ENCODE measurements at places on chromosomes 5 and 9.

DNA sequence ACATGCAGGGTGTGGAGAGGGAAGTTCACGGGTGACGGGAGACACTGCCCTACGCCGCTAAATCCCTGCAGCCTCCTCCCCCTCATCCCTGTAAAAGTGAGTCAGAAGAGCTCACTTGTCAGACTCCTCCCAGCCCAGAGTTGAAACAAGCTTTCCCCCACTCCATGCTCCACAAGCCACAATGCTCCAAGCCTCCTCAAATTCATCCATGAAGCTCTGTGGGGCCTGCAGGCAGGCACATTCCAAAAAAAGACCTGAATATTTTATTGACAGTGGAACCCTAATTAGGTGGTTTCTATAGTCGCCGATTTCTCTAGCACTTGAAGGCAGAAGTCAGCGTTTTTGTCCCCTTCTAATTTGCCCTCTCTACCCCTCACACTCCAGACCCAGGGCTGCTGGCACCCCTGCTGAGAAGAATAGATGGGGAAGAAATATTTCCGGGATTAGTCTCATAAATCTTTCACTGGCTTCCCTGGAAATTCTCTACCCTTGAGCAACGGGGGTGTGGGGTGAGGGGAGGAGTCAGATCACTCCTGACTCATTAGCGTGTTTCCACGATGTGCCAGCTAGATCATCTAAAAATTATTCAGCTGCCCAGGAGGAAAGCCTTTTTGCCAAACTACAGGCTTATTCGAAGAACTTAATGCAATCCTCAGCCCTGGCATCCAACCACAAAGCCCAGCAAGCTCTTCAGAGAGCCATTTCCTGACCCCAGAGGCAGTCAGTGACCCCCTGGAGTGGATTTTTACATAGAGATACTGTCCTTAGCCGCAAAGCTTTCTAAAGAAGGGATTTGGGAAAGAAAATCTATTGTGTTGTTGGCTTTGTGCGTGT lies 97.1 kb downstream of the ENC1 start:
- DNase-seq = no peak

DNA sequence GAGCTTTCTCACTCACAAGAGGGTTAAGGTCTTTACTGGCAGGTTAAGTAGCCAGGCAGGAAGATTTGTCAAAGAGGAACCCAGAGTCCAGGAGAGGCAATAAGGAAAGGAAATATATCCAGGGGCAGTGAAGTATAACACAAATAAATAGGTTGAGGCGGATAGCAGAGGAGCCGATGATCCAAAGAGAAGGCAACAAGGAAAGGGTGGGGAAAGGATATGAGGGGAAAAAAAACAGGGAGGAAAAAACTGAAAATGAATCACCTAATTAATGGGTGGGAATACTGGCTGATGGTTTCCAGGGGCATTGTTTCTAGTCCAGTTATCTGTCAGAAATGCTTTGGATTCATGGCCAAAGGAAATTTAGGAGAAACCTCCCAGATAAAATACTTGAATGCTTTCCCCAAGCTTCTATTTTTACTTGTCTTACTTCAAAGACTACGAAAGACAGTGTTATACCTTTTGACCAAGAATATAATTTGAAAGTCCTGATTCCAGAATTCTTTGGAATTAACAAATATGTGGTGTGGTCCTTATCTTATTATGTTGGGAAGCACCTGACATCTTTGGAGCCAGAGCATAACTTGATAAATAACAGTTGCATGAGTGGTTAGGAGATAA lies 146.5 kb downstream of the AOPEP start:
- DNase-seq = no peak

GRCh38 chr9:12091865-12092527 lies 601.2 kb upstream of the TYRP1 start:
- DNase-seq = no peak

DNA sequence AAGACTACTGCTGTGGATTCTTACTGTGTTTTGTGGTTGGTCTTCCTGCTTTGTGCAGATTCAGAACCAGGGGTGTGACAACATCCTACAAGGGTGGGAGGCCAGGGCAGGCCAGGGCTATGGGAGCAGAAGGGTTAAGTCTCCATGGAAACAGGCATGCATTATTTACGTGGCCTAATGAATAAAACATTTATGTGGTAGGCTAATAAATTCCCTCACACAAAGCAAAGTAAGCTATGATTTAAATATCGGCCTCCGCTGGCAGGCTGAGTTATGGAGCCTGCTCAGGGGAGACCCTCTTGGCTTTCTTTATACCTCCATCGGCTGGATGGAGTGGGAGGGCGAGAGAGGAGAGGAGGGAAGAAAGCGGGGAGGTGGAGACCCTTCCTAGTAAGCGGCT lies 230.3 kb upstream of the MVB12B start:
- DNase-seq = no peak

DNA sequence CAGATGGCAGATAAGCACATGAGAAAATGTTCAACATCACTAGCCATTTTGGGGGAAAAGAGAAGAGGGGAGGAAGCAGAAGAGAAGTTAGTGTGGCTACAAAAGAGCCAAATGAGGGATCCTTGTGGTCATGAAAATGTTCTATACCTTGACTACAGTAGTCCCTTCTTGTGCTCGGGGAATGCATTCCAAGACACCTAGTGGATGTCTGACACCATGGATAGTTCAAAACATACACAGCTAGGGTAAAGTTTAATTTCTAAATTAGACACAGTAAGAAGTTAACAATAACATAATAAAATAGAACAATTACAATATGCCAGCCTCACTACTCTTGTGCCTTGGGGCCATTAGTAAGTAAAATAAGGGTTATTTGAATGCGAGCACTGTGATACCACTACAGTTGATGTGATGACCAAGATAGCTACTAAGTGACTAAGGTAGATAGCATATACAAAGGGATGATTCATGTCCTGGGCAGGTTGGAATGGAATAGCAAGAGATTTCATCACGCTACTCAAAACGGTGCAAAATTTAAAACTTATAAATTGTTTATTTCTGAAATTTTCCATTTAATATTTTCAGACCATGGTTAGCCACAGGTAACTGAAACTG lies 344.1 kb downstream of the NR2F1-AS1 start:
- DNase-seq = no peak

DNA sequence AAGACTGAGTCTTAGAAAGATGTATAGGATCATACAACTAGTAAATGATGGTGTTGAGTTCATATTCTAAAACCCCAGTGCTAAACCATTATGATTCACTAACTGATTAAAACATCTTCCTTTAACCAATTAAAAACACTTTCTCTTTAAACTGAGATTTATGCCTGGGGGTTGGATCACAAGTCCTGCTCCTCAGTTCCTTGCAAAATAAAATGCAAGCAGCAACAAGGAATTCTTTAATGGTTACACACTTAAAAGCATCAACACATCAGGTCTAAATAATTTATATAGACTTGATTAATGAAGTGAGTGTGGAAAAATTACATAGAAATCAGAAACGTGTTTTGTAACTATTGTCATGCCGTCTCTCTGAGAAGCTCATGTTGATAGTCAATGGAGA lies 189.2 kb downstream of the TARS1 start:
- DNase-seq = no peak

DNA sequence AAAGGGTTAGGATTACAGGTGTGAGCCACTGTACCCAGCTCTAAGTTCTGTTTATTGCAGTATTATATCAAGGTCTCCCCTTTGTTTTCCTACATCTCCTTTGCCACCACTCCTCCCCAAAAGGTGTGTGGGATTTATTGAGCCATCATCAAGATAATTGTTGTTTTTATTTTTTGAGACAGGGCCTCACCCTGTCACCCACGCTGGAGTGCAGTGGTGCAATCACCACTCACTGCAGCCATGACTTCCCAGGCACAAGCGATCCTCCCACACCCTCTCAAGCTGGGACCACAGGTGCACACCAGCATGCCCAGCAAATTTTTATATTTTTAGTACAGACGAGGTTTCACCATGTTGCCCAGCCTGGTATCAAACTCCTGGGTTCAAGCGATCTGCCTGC lies 24.6 kb downstream of the SLC31A1 start:
- DNase-seq = no peak

DNA sequence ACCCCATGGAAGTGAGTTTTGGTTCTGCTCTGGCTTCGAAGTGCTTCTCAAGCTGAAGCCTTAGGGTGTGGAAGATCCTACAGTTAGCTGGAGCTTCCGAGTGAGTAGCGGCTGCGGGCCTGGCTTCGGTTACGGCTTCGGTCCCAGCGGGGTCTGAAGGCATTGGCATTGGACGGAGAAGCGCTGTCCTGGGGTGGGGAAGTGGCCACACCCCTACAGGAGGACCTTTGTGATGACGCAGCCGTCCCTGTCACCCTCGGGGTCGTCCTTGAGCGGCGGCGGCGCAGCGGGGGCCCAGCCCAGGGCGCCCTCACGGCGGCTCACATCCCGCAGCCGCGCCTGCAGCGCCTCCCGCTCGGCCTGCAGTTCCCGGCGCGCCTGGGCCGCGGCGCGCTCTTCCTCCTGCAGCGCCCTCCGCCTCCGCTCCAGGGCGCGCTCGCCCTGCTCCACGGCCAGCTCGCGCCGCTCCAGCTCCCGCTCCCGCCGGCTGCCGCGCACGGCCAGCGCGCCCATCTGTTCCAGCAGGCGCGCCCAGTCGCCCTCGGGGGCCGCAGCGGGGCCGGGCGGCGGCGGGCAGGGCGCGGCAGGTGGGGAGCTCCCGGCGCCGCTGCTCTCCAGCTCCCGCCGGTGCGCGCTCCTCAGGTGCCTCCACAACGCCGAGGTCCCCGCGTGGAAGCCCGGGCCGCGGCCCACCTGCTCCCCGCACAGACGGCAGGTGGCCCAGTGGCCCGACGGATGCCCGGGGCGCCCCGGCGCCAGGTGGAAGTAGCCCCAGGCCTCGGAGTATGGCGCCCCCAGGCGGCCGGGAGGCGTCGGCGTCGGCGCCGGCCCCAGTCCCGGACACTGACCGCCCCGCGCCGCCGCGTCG lies 9.9 kb downstream of the ZBED3 start:
- peak; percentile 70 for DNase-seq

DNA sequence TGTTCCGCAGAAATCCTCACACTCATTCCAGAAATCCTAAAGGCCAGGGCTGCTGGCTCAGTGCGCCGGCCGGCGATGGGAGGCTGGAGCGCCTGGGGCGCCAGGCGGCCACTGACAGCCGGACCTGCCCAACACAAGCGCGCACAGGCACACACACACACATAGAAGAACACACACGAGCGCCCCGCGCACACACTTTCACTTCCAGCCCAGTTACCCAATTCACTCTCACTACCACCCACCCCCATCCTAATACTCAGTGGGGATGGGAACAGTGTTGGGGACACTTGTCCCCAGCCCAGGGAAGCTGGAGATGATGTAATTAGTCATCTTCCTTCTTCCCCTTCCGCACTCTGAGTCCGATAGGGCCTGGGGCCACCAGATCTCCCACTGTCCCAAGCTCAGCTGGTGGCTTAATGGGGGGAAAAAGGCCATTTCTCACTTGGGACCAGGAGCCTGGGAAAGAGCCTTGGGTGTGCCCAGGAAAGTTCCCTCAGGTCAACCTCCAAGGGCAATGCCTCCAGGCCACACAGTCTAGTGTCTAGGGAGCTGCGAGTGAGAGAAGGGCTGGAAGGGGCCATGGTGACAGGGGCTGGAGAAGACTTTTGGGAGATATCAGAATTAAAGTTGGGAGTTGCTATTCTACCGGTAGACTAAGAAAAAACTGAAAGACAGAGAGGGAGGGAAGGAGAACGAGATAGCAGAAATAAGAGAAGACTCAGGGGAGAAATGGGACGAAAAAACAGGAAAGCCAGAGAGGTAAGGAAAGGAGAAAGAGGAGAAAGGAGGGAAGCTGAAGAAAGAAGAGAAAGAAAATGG lies 1.7 kb downstream of the EBF1 start:
- DNase-seq = peak; percentile 57

DNA sequence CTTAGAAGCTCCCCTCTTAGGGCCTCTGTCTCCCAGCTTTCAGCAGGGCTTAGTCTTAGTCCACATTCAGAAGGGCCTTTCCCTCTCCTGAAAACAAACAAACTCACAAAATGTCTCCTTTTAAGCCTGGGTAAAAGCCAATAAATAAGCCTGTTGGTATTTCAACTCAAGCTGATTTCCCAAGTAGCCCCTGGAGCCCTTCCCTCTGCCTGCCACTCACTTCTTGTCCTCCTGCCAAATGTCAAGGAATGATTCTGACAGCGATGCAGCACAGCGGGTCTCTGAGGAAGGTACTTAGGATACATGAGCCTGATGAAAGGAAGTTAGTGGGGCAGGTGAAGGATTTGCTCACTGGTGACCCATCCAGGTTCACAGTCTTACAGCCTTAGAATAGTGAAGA lies 210.5 kb downstream of the PJA2 start:
- no peak for DNase-seq

DNA sequence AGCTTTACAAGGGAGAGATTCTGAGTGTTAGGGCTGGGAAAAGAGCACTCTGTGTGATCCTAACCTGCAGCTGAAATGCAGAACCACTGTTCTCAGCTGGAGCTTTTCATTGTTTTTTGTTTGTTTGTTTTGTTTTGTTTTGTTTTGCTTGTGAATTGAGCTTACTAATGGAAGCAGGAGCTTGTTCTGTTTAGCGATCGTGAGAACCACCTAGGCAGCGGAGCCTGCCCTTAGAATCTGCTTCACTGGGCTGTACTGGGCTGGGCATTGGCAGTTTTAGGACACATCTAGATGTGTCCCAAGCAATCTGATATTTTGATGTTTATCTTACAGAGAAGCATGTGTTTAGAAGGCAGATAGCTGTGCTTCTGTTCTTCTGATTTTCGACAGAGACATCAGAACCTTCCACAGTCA lies 14.3 kb downstream of the SYK start:
- DNase-seq = no peak

- no peak for DNase-seq
These were observed 94.7 kb downstream of the DIRAS2 start for GRCh38 chr9:90547896-90548295.

DNA sequence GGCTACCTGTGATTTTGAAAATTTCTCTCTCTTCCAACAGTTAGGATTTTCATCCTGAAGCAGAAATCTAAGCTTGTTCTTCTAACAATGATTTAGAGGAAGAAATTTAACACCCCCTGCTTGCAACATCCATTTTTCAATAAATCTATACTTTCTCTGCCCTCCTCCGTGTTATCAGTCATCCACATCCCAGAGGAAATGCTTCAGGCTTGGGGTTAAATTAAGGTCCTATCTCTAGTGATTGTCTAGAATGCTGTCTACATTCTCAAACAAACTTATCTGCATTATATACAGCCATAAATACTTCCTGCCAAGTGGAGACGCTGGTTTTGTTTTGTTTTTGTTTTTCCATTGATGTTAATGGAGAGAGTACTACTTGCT lies 371.0 kb downstream of the CSNK1G3 start:
- no peak for DNase-seq

GRCh38 chr9:101275769-101276250 lies 109.0 kb downstream of the BAAT start:
- DNase-seq = no peak

GRCh38 chr5:2754581-2755075 lies 3.2 kb upstream of the IRX2 start:
- DNase-seq = no peak

GRCh38 chr5:43312699-43313034 lies 545 bp downstream of the HMGCS1 start:
- no peak for DNase-seq

Measured in left ventricle myocardium inferior (tissue), 1 donor.